CD4-positive, alpha-beta T cell treated with Interleukin-6 at 100 ng/mL for 8 hours (primary cell): ENCODE measurements at places on chromosomes 2 and 18.

GRCh38 chr18:47501946-47502345 lies 250.5 kb upstream of the SKOR2 start:
- DNase-seq = no peak

- DNase-seq = no peak
Measured at GRCh38 chr2:220504938-220505503, 877.6 kb downstream of the SLC4A3 start.

- no peak for DNase-seq
Measured at GRCh38 chr18:54109131-54109683, 115.3 kb downstream of the MBD2 start.

GRCh38 chr2:69979902-69980807 lies 18.7 kb upstream of the ASPRV1 start:
- DNase-seq = no peak

- DNase-seq = no peak
Measured at GRCh38 chr2:10360850-10361588, 58.3 kb downstream of the HPCAL1 start.

- no peak for DNase-seq
Measured at GRCh38 chr2:110170102-110170501, 34.7 kb downstream of the NPHP1 start.

DNA sequence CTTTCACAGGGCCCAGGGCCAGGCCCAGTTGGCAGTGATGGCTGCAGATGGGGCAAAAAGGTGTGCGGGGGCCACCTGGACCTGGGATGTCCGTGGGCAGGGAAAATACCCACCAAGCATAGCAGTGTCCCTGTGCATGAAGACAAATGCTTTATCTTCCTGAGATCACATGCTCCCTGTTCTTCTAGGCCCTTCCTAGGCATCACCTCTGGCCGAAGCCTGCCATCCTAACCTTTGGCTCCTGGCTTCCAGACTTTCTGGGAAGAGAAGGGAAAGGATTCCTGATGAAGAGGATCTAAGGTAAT lies 105.0 kb upstream of the SMAD2 start:
- DNase-seq = no peak

DNA sequence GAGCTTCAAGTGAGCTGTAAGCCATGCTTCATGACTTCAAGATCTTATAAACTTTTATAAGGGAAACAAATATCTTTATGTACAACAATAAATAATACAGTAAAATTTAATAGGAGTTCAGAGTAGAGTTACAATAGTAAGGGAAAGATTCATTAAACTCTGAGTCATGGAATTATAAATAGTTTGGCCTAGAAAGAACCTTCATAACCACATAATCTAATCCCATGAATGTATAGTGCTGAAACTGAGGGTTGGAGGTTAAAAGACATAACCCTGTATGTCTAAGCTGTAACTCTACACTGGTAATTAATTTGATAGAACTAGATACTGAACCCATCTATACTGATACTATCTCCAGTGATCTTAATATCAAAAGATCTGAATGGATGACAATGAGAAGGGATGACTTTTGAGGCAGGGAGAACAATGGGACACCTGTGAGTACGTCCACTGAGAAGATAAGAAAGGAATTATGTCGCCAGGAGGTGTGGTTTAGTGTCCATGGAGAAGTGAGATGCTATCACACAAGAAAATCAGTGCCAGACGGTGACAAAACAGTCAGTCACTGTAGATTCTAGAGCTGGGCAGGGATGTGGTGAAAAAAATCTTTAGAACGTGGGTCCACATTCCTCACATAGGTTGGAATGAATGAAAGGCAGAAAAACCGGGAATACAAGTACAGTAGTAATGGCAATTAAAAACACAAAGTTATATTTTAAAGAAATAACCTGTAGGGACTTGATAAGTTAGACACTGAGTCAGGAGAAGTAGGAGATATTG lies 1.1 kb downstream of the IL1F10 start:
- DNase-seq = no peak

DNA sequence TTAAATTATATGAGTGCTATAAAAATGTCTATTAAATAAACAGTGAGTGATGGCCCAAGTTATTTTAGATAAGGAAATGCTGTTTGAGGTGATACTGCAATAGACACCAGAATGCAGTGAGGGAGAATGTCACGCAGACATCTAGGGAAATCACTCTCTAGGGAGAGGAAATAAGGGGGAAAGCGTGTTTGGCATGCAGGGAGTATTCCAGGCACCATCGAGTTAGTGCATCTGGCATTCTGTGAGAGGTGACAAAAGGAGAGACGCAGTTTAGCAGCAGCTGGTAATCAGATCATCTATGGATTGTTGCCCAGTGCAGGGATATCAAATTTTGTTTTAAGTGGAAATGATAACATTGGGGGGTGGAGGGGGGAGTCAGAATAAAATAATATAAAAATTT lies 175.4 kb upstream of the NETO1 start:
- no peak for DNase-seq

- no peak for DNase-seq
Measured at GRCh38 chr2:106719222-106719621, 166.7 kb downstream of the ST6GAL2 start.

GRCh38 chr2:112829961-112830681 lies 6.5 kb downstream of the IL1B start:
- no peak for DNase-seq

DNA sequence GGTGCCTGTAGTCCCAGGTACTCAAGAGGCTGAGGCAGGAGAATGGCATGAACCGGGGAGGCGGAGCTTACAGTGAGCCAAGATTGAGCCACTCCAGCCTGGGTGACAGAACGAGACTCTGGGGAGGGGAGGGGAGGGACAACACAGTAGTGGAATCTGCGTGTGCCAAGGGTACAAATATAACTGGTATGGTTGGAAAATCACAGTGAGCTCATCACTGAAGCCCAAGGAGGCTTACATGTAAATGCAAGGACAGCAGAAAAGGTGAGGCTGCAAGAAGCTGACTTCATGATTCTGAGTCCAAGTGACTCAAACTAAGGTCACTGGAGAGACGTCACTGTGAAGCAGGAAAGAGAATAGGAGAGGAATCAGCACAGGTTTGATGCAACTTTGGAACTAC lies 9.2 kb downstream of the SEPTIN10 start:
- no peak for DNase-seq

DNA sequence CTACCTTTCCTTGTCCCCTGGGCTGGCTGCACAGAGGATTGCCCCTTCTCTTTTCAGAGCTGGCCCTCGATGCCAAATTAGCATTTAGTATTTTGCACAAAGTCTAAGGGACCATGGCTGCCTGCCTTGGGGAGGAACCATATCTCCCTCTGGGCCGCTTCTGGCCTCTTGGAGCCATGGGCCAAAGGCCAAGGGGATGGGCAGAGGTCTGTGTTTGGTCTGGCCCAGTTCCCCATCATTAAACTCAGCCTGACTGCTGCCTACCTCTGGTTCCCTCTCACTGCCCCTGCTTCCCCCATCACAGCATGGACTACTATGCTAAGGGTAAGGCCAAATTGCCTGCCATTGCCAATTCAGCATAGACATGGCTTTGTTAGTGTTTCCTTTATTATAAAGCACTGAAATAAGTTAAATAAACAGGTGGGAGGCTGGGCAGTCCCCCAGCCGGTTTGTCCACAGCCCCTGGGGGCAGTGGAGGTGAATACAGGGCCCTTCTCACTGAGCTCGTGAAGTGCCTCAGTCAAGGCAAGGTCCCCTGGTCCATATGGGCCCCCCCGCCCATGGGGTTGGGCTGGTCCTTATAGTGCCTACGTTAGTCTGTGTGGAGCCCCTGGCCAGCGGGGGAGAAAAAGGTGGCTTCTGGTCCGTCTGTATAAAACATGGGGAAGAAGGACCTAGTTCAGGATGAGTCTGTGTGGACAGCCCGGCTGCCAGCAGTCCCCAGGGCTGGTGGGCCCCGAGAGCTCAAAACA lies 3.5 kb downstream of the ZNF513 start:
- DNase-seq = no peak
